ENCODE measurements at places on chromosomes 5 and 9.
A peak's percentile ranks its signal among the peaks of the same experiment; 100 is the strongest.

DNA sequence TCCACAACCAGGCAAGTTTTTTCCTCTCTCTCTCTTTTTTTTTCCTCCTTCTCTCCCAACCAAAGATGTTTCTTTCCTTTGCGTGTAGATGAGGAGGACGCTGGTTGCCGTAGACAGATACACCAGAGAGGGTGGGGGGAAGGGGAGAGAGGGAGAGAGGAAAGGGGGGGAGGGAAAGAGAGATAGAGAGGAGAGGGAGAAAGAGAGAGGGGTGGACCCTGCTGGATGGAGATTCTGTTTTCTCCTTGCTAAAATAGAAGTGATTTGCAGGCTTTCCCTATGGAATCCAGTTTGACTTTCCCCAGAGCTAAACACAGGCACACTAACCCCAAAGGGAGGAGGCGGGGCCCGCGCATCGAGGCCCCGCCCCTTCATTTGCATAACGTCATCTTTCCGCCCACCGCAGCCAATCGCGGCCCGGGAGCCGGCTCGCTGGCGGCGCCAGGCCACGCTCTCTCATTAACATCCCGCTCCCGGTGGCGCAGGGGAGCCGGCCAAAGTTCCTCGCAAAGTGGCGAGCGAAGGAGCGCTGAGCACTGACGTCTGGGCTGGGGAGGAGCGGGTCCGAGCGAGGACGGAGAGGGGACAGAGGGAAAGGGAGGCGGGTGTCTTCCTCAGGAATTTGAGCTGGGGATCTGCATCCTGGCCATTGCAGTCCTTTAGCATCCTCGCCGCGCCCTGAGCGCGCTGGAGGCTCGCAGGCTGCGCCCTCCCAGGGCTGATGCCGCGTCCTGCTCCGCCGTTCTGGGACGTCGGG lies 487 bp upstream of the EBF1 start:
- peak; percentile 71 for DNase-seq

DNA sequence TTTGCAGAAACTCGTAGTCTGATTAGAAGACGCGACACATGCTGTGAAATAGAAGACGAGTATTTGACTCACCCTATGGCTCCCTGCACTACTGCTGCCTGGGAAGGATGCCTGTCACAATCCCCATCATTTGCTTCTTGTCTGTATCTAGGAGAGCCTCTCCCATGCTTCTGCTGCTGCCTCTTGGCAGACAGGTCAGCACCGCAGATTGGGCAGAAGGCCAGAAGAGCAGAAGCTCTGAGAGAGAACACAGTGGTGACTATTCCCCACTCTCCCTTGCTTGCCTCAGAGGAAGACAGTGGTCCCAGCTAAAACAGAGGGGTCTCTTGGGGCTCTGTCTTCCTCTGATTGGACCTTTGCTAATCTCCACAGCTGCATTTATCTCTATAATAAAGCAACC lies 84.0 kb upstream of the SMIM32 start:
- no peak for DNase-seq

GRCh38 chr9:132244582-132245455 lies 83.0 kb downstream of the NTNG2 start:
- DNase-seq, result no peak

DNA sequence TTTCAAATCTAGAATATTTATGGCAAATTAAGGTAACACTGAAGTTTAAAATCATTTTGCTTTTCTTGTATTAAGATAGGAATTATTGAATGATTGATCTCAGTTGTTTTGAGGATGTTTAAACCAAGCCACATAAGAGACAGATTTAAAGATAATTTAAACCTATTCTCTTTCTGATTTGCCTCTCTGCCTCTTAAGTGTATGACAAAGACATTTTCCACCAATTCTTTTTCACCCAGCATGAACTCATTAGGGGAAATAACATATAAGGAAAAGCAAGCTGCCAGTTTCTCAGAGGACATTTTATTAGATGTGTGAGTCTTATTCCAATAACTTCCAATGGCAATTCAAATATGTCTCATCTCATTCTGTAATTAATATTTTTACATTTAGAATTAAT lies 568.3 kb upstream of the MEF2C start:
- no peak for DNase-seq

GRCh38 chr5:14115323-14115895 lies 27.7 kb upstream of the TRIO start:
- DNase-seq, result no peak

GRCh38 chr9:71209890-71210289 lies 88.5 kb upstream of the TRPM3 start:
- no peak for DNase-seq

DNA sequence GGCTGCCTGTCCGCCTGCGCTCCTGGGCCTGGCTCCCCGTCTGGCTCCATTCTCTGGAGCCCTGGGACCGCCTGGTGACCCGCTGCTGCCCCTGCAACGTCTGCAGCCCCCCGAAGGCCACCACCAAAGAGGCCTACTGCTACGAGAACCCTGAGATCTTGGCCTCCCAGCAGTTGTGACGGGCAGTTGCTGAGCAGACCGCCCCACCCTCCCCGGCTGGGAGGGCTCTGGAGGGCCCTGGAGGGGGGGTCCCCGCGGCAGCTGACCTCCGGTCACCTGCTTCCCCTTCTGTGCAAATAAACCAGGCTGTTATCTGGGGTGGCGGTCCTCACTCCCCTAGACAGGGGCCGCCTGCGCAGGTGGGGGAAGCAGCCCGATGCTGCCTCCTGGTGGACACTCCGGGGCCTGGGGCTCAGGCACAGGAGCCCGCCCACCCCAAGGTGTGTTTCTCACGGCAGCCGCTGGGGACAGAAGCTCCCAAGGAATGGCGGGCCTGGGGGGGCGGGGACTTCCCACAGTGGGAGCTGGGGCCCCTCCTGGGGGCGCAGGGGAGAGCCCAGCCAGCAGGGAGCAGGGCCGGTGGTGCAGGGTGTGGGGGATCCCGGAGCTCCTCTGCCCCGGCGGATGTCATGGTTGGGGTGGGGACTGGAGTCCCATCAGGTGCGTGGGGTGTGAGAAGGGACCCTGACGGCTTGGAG lies 4.7 kb upstream of the TUBB4B start:
- DNase-seq, result peak; percentile 85

- DNase-seq, result no peak
Observed at GRCh38 chr9:84293001-84293798, 47.4 kb downstream of the SLC28A3 start.

GRCh38 chr5:43352131-43352530 lies 38.9 kb upstream of the HMGCS1 start:
- no peak for DNase-seq

DNA sequence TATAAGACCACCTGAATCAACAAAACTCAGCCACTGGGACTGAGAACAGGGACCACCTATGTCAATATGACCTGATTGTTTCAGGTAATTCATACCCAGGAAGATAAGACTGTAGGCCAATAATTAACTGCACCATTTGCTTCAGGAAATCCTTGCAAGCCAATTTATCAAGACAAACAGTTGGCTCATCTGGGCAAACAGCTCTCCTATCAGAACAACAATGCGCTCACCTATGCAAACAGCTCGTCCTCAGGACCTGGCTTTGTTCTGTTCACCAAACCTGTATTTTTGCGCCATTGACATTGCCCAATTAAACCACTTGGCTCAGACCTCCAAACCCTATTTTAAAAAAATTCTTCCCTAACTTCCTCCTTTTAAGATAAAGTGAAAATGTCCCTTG lies 92.3 kb upstream of the MARCHF11 start:
- no peak for DNase-seq

DNA sequence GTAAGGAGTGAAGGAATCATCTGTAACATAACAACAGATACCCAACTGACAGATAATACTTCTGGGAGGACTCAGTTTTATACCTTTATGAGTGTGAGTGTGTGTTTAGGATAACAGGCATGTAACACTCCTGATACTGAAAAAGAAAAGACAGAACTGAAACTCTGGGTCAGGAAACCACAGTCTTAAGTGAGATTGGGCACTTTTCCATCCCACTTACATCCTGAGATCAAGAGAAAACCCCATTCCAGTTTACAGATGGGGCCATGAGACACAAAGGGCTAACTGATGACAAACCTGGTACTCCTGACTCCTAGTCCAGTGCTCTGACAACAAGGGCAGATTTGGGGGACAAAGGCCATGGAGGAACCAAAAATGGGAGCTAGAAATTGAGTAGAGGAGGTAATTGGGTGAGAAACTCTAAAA lies 18.0 kb downstream of the IL5 start:
- no peak for DNase-seq

DNA sequence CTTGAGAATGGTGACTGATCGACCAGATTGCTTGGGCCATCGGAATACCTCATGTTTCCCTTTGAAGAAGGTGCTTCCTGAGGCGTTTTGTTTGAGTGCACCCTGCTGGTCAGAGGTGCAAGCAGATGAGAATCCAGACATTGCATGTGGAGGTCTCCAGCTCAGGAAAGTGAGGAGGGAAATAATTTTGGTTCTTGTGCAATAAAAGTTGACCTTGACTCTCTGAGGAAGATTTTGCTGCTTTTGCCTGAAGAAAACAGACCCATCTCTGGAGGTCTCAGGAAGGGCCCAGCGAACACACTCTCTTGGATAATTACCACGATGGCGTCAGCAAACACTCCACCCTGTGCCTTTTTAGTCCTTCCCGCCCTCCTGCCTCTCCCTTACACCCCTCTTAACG lies 69.7 kb downstream of the GRAMD2B start:
- no peak for DNase-seq

- DNase-seq, result no peak
Observed at GRCh38 chr9:123375469-123376132, 19.6 kb downstream of the CRB2 start.

DNA sequence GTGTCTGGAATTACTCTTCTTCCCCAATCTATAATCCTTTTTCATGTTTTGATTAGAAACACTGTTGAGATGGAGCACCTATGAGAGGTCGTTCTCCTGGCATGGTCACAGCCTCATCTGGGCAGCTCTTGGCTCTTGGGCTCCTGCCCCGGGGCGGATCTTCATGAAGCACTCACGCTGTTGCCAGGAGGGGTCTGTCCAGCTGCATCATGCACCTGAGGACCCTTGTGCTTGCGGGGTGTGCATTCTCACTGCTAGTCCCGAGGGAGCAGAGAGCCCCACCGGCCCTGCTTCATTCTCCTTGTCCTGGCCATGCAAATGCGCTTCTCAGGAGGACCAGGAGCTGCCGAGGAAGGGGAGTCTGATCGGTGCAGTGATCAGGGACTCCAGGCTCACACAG lies 117.6 kb upstream of the S1PR3 start:
- no peak for DNase-seq

- no peak for DNase-seq
Observed at GRCh38 chr9:81416476-81417298, 272.7 kb downstream of the TLE1 start.

DNA sequence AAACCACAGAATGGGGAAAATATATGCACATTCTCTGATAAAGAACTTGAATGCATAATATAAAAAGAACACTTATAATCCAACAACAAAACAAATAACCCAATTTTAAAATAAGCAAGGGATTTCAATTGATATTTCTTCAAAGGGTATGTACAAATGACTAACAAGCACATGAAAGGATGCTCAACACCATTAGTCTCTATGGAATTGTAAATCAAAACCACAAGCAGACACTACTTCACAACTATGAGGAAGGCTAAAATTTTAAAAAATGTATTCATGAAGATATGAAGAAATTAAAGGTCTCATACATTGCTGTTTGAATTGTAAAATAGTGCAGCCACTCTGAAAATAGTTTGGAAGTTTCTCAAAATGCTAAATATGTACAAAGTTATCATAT lies 78.9 kb upstream of the GAS1 start:
- DNase-seq, result no peak

DNA sequence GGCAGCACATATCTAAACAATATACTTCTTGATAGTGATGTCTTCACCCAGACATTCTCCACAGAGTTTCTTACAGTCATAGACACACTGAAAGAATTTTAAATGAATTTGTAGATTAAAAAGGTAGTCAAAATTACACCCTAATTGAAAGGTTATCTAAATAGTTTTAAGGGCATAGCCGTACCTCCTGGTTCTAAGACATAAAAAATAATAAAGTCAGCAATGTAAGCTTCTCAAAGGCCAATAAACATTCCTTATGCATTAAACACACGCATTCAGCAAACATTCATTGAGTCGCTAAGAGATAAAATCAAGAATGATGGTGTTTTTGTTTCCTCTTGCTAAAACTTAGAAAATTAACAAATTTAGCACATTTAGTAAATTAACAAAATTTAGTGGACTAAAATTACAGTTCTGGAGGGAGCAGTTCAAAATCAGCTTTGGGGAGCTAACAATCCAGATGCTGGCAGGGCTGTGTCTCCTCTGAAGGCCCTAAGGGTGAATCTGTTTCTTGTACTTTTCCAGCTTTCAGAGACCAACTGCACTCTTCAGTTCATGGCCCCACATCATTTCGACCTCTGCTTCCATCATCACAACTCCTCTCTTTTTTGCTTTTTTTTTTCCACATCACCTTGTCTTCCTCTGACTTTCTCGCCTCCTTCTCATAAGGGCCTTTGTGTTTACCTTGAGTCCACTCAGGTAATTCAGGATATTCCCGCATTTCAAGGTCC lies 516.5 kb downstream of the DNAH5 start:
- DNase-seq, result no peak

DNA sequence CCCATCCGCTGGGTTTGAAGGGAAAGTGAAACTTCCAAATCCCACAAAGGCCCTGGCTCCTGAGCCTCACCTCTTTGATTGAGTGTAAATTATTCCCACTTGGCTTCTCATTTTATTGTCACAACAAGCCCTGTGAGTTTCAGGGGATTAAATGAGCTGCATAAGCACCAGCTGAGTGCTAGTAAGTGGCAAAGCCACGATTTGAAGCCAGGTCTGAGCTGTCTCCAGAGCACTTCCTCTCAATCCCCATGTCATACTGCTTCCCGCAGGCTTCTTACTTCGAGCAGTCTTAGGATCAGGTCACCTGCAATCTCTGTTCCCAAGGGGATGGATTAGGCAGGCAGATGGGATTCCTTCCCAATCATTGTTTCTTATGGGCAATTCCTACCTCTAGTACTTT lies 18.0 kb downstream of the RPS14 start:
- no peak for DNase-seq

GRCh38 chr5:9707732-9708462 lies 77.7 kb upstream of the TAS2R1 start:
- no peak for DNase-seq

DNA sequence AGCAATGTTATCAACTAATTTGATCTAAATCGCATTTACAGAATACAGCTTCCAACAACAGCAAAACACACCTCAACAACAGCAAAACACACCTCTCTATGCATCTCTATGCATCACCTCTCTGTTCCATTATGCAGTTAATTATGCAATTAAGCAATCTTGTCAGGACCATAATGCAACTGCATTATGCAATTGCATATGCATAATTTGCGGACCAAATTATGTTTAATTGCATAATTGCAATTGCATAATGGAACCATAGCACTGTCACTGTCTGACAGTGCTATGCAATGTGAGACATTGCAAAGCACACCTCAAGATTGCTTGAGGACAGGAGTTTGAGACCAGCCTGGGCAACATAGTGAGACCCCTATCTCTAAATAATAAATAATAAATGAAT lies 80.4 kb upstream of the PRSS3 start:
- no peak for DNase-seq

- DNase-seq, result no peak
Observed at GRCh38 chr9:97487107-97487506, 14.4 kb upstream of the TMOD1 start.

Measured in activated T-helper 9 cell treated with anti-CD3 and anti-CD28 coated beads, Interleukin-2, amount 50 U/mL, for 16 hours (primary cell).